ENCODE measurements at places on chromosomes 7 and 10. TPM values are rescaled to one million over a fixed set of nuclear protein-coding genes. Genes with fewer than 3 reads are reported as not detected.

The MYH16 gene
- not detected for total RNA-seq

The TMEM236 gene
- total RNA-seq: 0.07 TPM

DNA sequence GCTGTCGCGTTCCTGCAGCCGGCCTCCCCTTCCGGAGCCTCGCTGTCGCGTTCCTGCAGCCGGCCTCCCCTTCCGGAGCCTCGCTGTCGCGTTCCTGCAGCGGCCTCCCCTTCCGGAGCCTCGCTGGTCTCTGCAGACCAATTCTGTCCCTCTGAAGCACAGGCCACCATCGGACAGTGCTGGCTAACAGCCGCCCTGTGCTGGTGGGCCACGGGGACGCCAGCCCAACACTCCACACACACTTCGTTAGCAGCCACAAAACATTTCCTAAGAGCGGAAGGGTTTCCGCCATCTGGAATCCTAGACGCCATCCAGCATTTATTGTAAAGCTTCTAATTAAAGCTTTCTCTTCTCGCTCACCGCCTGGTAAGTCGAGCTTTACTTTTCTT lies 11.2 kb downstream of the GPER1 start:
- H3K4me1 ChIP-seq: peaks cover 25% of the 10 kb centered on the region
- peaks cover 4% of the 10 kb centered on the region for H3K27me3 ChIP-seq
- H3K27ac ChIP-seq: peak overlapping the region; percentile 92
- H3K4me3 ChIP-seq: peak overlapping the region; percentile 30
- DNase-seq: no peak

GRCh38 chr10:128102480-128103228 lies 23.6 kb downstream of the MKI67 start:
- no peaks in the 10 kb centered on the region for H3K4me1 ChIP-seq
- DNase-seq: no peak
- H3K27ac ChIP-seq: no peak overlapping the region
- peaks cover 1% of the 10 kb centered on the region for H3K27me3 ChIP-seq

- no peaks in the 10 kb centered on the region for H3K36me3 ChIP-seq
- no peaks in the 10 kb centered on the region for H3K27me3 ChIP-seq
- no peak overlapping the region for H3K27ac ChIP-seq
- DNase-seq: no peak
- no peaks in the 10 kb centered on the region for H3K4me1 ChIP-seq
These were observed 244.3 kb upstream of the KCND2 start for GRCh38 chr7:120028636-120029035.

DNA sequence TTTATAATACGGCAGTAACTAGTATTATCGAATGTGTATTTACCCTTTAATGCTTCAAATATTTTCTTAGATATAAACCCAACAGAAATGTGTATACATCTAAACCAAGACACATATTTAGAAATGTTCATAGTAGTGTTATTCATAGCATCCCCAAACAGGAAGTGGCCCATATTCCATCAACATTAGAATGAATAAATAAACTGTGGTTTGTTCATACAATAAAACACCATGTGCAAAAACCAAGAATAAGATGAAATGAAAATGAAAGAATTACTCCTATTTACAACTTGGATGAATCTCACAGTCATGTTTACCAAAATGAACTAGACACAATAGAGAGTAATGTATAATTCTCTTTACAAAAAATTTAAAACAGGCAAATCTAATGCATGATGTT lies 9.2 kb upstream of the CAV2 start:
- H3K36me3 ChIP-seq: no peaks in the 10 kb centered on the region
- no peak overlapping the region for H3K27ac ChIP-seq
- H3K4me3 ChIP-seq: no peak overlapping the region
- H3K4me1 ChIP-seq: no peaks in the 10 kb centered on the region

DNA sequence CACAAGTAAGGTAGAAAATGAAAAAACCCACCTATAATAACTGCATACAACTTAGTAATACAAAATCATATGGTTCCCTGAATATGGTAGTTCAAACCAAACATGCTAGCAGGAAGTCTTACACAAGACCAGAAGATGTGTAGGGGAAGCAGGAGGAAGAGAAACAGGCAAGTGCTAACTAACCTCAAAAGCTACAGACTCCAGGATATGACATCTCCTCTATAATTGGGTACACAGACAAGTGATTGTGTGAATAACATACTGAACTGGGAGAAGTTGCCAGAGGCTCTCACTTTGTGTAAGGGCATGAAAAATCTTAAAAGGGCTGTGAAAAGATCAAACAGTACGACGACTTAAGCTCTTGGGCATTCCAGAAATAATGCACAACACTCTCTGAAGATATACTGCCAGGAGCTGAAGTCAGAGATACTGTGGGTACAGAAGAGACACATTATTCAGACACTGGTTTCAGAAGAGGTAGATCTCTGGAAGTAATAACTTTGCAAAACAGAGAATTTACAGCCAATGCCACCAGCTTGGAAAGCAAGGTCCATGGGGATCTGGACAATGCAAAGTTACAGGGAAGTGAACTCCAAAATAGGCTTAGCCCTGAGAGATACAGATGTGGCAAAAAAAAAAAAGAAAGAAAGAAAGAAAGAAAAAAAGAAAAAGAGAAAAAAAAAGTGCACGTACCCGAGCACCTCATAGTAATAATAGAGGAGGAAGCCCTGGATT lies 767.2 kb downstream of the TNS3 start:
- H3K4me1 ChIP-seq: peaks cover 19% of the 10 kb centered on the region
- H3K4me3 ChIP-seq: no peak overlapping the region
- DNase-seq: no peak
- H3K27ac ChIP-seq: no peak overlapping the region
- H3K36me3 ChIP-seq: no peaks in the 10 kb centered on the region
- H3K27me3 ChIP-seq: no peaks in the 10 kb centered on the region

- DNase-seq: no peak
- peaks cover 7% of the 10 kb centered on the region for H3K4me1 ChIP-seq
- H3K27ac ChIP-seq: no peak overlapping the region
- no peaks in the 10 kb centered on the region for H3K27me3 ChIP-seq
- H3K4me3 ChIP-seq: no peak overlapping the region
These were observed 4.8 kb downstream of the DNMBP start for GRCh38 chr10:100004805-100005510.

DNA sequence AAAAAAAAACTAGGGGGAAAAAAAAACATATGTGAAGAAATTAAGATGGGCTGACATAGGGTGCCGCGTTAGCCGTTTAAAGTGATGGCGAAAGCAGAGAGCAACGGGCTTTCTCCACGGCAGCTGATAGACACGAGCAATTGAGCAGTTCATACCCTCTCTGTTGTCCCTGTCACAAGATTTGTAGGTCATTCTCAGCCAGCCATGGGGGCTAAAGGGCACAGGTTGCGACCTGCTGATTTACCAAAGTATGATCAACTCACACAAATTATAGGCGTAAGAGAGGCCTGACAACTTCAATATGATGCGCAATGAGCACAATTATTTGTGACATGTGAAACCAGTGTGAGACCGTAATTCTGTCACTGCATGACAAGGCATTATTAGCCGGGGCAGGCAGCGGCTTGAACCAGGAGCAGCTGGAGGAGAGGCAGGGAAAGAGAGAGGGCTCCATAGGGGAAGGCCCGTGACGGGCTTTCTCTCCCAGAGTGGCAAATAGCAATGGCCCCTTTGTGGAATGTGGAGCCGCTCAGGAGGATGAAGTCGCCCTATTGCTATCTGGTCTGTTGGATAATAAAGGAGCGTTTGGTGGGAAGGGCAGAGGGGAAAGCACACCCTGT lies 195.1 kb upstream of the HABP2 start:
- DNase-seq: peak; percentile 19
- peaks cover 2% of the 10 kb centered on the region for H3K27me3 ChIP-seq
- no peak overlapping the region for H3K4me3 ChIP-seq

- H3K4me3 ChIP-seq: no peak overlapping the region
- no peak overlapping the region for H3K27ac ChIP-seq
- H3K4me1 ChIP-seq: no peaks in the 10 kb centered on the region
- H3K27me3 ChIP-seq: peaks cover 10% of the 10 kb centered on the region
These were observed 51.6 kb downstream of the PRLHR start for GRCh38 chr10:118543714-118544400.

The FOXL3 gene
- not detected for total RNA-seq

GRCh38 chr7:128895320-128895719 lies 15.2 kb downstream of the KCP start:
- H3K4me3 ChIP-seq: no peak overlapping the region
- no peaks in the 10 kb centered on the region for H3K4me1 ChIP-seq
- peaks cover 2% of the 10 kb centered on the region for H3K27me3 ChIP-seq
- H3K27ac ChIP-seq: no peak overlapping the region
- no peak for DNase-seq

GRCh38 chr7:41451826-41452225 lies 251.1 kb downstream of the INHBA start:
- H3K27ac ChIP-seq: no peak overlapping the region
- H3K36me3 ChIP-seq: no peaks in the 10 kb centered on the region
- no peak for DNase-seq

The ELN gene
- total RNA-seq: 3.7 TPM

The ZMIZ1 gene
- total RNA-seq: 230 TPM

DNA sequence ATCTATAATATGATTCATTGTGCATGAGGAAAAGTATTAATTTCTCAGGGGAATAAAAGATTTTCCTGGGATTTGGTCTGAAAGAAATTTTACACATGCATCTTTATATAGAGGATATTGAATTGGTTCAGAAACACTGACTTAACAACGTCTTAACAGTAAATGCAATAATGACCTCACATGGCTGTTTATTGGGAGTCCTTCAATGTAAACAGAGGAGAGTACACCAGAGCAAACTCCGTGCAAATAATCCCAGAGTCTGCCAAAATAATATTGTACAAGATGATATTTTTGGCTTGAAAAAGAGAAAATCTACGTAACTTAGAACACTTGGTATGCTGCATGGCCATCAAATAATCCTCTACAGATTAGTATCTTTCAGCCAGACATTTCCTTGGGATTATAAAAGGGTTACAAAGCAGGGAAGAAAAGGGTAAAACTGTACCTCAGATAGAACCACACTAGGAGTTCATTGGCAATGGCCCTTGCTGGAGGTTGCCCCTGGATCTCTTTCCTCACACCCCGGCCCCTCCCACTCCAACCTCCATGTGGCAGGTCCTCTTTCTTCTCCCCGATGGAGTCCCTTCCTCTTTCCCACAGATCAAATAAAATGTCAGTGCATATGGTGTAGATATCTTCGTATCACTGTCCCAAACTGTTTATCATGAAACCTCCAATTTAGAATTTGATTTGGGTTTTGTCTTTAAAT lies 196.4 kb downstream of the EVX1 start:
- no peaks in the 10 kb centered on the region for H3K36me3 ChIP-seq
- no peaks in the 10 kb centered on the region for H3K27me3 ChIP-seq
- H3K27ac ChIP-seq: no peak overlapping the region
- peaks cover 2% of the 10 kb centered on the region for H3K4me1 ChIP-seq

GRCh38 chr10:97686962-97687784 lies at the start of gene AVPI1:
Gene AVPI1, minus strand, starts transcription at chr10:97687241. Its CDS starts 7,336 bp downstream, at chr10:97679905.
- H3K27ac ChIP-seq: peak within 1 kb of the TSS; percentile 78
- H3K4me3 ChIP-seq: peak within 1 kb of the TSS; percentile 90
- peaks cover 17% of the 10 kb centered on the region for H3K4me1 ChIP-seq
- H3K36me3 ChIP-seq: no peaks in the 10 kb centered on the region

DNA sequence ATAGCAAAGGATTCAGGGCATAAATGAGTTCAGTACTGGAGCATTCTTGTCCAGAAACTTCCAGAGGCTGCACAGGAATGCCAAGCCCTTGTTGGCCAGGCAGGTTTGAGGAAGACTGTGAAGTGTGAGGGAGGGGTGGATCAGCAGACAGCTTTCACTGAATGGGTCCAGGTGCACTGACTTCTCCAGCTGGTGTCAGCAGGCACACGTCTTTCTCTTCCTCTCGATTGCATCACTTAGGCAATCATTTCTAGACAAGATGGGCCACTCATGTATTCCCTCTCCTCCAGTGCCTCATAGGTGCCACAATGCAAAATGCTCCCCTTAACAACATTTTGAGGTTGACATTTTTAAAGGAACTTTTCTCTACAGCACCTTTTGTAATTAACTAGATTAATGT lies 15.6 kb upstream of the PLEKHS1 start:
- H3K4me1 ChIP-seq: no peaks in the 10 kb centered on the region
- DNase-seq: no peak
- H3K4me3 ChIP-seq: no peak overlapping the region
- no peak overlapping the region for H3K27ac ChIP-seq
- H3K36me3 ChIP-seq: no peaks in the 10 kb centered on the region
- H3K27me3 ChIP-seq: peaks cover 3% of the 10 kb centered on the region

The PTPRN2 gene
- 49.0 TPM for total RNA-seq

- peaks cover 19% of the 10 kb centered on the region for H3K4me1 ChIP-seq
- H3K27me3 ChIP-seq: no peaks in the 10 kb centered on the region
- no peak overlapping the region for H3K4me3 ChIP-seq
- no peaks in the 10 kb centered on the region for H3K36me3 ChIP-seq
- no peak for DNase-seq
These were observed 9.1 kb downstream of the FOXK1 start for GRCh38 chr7:4690953-4691856.

The MEST gene
- total RNA-seq: 186 TPM

- H3K36me3 ChIP-seq: no peaks in the 10 kb centered on the region
- H3K4me3 ChIP-seq: no peak overlapping the region
- no peaks in the 10 kb centered on the region for H3K27me3 ChIP-seq
- DNase-seq: no peak
- H3K4me1 ChIP-seq: peaks cover 3% of the 10 kb centered on the region
These were observed 136.0 kb downstream of the MYOF start for GRCh38 chr10:93346108-93346507.

GRCh38 chr10:77856566-77856965 lies 70.0 kb downstream of the DLG5 start:
- no peak overlapping the region for H3K4me3 ChIP-seq
- DNase-seq: no peak
- no peak overlapping the region for H3K27ac ChIP-seq
- peaks cover 2% of the 10 kb centered on the region for H3K27me3 ChIP-seq

The ADAM12 gene
- 18.4 TPM for total RNA-seq

DNA sequence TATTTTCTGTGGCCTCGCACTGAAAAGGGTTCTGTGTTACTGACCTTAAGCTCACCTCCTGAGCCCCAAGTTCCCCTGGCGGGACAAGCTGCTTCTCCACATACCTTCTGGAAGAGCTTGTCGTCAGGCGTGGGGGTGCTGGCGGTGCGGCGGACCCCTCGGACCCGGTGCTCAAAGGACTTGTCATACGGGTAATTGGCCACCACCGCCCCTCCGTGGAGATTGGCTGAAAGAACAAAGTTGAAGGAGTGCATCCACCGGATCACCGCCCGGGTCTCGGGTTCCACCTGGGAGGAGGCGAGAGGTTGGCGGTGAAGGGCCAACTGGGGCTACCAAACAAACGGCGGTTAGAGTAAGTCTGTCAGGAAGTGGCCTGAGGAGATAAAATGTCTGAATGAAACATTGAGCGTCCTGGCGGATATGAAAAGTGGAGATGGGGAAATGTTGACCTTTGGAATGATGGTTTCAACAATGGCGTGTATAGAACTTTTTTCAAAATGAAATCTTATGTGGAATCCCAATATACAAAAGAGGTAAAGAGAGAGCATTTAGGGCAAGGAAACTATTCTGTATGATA lies 16.5 kb downstream of the CPN1 start:
- no peak for DNase-seq
- no peaks in the 10 kb centered on the region for H3K36me3 ChIP-seq
- H3K4me3 ChIP-seq: no peak overlapping the region
- no peaks in the 10 kb centered on the region for H3K4me1 ChIP-seq

Data from glutamatergic neuron (in vitro differentiated cells).